Stimulated activated CD8-positive, alpha-beta memory T cell treated with anti-CD3 and anti-CD28 coated beads, Interleukin-7, amount 100 ng/mL, for 48 hours (primary cell): ENCODE measurements at places on chromosomes 16 and 17.

- no peak for DNase-seq
Observed at GRCh38 chr17:68693466-68693865, 92.3 kb upstream of the FAM20A start.

DNA sequence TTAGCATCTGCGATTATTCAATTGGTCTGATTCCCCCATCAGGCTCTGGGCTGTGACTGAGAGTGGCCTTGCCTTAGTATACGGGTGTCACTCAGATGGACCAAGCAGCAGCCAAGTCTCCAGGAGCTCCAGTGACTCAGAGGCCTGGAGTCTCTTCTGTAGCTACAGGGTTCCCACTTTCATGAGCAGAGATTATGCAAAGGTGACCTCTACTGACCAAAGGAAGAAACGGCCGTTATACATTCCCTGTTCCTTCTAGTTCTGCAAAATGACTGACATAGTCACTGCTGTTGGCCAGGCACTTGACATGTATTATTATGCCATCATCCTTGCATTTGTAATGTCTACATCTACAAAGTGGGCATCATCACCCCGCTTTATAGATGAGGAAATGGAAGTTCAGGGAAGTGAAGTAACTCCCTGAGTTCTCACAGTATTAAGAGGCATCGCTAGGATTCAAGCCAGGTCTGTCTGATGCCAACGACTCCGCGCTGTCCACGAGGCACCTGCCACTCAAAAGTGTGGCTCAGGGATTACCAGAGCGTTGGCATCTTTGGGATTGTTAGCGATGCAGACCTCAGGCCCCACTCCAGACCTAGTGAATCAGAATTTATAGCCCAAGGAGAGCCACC lies 23.3 kb downstream of the SLC38A7 start:
- DNase-seq, result no peak

DNA sequence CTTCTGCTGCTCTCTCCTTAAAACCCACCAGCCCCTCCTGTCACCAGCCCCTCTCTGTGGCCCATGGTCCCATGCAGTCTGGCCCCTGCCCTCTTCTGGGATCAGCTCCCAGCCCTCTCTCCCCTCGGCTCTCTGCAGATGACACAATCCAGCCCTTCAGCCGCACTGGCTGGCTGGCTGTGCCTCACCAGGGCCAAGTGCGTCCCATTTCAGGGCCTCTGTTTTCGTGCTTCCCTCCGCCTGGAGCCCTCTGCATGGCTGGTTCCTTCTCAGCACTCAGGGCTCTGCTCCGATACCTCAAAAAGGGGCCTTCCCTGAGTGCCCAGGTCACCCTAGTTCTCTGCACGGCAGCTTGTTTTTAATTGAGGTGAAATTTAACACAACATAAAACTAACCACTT lies 124.3 kb downstream of the SOCS1 start:
- DNase-seq, result no peak

- no peak for DNase-seq
Observed at GRCh38 chr17:60135951-60136666, 13.7 kb upstream of the CA4 start.

GRCh38 chr17:15048381-15048780 lies 216.7 kb downstream of the PMP22 start:
- no peak for DNase-seq

GRCh38 chr17:75684924-75685323 lies 17.8 kb downstream of the SAP30BP start:
- no peak for DNase-seq

DNA sequence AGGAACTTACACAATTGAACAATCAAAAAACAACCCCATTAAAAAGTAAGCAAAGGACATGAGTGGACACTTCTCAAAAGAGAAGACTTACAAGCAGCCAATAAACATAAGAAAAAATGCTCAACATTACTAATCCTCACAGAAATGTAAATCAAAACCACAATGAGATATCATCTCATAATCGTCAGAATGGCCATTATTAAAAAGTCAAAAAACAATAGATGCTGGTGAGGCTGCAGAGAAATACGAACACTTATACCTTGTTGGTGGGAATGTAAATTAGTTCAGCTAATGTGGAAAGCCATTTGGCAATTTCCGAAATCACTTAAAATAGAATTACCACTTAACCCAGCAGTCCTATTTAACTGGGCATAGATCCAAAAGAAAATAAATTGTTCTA lies 301.9 kb upstream of the KCNJ16 start:
- DNase-seq, result no peak

DNA sequence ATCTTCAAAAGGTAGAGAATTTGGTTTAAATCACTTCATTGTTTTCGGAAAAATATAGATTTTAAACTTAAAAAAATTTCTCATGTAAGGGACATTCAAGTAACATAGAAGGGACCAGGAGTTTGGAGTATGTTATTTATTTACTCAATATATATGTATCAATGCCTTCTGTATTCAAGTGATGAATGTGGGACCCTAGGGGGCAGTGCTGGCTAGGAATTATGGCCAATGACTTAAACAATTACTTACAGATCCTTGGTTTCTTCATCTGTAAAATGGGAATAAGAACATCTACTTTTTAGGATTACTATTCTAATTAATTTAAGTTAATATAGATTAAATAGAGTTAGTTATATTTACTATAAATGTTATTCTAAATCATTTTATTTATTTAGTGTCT lies 886.3 kb upstream of the RBFOX1 start:
- DNase-seq, result no peak

DNA sequence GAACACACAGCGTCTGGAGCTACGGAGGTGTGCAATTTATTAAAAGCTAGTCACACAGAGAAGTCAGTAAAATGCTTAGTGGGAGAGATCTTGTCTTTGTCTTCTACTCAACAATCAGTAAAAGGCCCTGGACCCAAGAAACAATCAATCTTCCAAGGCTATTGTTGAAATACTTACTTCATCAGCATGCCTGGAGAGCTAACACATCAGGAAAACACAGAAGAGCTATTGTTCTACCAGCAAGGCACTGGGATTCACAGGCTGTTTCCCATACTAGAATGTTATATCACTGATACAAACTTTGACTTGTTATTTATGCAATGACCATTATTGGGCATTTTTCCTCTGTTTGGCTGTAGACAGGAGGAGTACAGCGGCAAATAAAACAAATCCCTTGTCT lies 247.8 kb upstream of the ERCC4 start:
- no peak for DNase-seq

DNA sequence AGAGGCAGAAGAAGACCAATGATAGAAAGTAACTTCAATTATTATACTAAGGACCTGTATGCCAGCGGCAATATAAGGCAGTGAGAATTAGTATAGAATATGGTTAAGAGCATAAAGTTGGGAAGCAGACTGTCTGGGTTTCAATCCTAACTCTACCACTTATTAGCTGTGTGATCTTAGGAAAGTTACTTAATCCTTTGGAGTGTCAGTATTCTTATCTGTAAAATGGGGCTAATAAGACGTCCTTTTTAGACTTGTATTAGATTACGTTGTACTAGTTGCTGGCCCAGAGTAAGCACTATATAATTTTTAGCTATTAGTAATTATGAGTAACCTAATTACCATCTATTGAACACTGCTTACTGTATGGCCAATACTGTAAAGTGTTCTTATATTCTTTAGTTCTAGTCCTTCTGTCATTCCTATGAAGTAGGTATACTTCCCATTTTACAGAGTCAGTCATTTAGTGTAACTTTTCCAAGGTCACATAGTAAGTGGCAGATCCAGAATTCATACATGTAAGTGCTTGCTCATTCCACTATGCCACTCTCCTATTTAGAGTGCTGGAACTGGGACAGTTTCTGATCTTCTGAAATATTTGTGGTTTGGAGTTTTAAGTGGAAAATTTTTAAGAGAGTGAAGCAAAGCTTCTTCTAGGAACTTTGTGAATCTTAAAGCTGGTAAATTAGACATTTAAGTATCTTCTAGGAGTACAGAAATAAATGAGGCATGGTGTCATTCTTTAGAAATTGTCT lies 22.5 kb downstream of the HEATR9 start:
- DNase-seq, result no peak

DNA sequence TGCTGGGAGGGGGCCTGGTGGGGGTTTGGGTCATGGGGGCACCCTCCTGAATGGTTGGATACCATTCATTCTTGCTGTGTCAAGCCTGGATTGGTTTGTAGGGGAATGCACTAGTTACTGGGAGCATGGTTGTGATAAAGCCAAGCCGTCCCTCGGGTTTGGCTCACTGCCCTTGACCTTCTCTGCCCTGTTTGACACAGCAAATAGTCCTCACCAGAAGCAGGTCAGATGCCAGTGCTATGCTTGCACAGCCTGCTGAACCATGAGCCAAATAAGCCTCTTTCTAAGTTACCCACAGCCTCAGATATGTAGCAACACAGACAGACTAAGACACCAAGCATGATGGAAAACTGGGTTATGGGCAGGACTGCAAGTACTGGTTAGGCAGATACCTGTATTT lies 14.6 kb downstream of the ZNF778 start:
- no peak for DNase-seq

DNA sequence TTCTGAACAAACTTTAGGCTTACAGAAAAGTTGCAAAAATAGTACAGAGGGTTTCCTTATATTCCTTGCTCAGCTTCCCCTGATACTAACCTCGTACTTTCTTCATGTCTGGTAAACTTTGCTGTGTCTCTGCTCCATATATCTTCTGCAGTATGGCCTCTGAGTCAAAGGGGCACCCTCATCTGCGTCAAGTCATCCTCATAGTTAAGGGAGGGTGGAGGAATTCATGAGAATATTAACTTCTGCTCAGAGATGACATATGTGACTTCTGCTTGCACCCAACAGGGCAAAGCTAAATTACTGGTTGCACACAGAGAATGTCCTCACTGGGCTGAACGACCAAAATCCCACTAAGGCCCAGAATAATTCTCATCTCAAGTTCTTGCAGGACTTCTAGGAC lies 4.3 kb upstream of the CCL7 start:
- DNase-seq, result no peak

- no peak for DNase-seq
Observed at GRCh38 chr17:11935734-11936406, 61.4 kb downstream of the ZNF18 start.

- no peak for DNase-seq
Observed at GRCh38 chr16:73015612-73016487, 32.1 kb downstream of the ZFHX3 start.

- DNase-seq, result no peak
Observed at GRCh38 chr16:77344341-77344740, 90.5 kb downstream of the ADAMTS18 start.

DNA sequence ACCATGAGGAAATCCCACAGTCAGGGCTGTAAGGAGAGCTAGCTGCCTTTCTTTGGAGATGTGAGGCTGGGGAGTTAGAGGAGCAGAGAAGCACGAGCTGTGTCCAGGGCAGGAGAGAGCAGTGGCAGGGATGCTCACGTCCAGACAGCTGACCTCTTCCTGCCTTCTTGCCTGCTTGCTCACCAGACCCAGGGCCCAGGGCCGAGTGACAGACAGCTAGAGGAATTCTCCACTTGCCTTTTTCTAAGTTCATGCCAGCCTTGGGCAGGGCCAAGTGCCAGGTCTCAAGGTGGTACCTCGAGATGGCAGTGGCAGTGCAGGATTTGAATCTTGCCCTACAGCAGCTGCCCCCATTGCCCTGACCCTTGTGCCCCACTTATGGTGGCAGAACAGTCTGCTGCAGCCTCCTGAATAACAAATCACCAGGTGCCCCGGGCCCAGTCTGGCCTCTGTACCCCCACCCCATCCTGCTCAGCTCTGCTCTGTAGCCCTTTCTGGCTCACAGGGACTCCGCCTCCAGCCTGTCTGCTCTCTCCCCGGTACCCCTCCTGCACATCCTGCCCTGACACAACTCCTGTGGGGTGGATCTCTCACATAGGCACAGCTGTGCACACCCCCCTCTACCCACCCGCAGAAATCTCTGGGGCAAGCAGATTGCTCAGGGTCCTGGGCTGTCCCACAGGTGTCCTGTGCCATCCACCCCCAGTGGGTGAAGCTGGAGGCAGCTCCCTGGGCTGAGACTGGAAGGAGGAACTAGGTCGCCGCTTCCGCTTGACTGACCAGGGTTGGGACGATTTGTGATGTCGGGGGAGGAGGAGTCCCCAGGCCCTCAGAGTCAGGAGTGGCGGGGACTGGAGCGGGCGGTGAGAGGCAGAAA lies 25.9 kb downstream of the GRIN2C start:
- no peak for DNase-seq
